ENCODE measurements at places on chromosomes 2 and 18.
A peak's percentile ranks its signal among the peaks of the same experiment; 100 is the strongest.

- peak; percentile 52 for DNase-seq
Observed at GRCh38 chr2:23380562-23381065, 4.4 kb upstream of the KLHL29 start.

- DNase-seq: no peak
Observed at GRCh38 chr2:234885118-234885517, 66.7 kb upstream of the SH3BP4 start.

DNA sequence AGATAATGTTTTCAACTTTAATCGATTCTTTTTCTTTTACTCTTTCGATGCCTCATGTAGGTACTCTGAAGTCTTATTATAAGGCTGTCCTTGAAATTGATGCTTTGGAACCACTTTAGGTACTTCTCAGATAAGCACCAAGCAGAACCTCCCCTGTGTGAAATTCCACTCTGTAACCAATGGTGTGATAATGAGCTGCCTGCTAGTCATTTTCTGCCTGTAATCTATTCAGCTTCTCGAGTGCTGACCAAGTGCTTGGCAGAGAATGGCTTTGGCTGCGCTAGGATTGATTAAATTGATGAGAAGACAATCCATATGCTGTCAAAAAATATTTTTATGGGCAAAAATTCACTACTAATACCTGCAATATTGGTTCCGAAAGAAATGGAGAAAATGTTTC lies 132.1 kb upstream of the STON1 start:
- peak; percentile 26 for DNase-seq

DNA sequence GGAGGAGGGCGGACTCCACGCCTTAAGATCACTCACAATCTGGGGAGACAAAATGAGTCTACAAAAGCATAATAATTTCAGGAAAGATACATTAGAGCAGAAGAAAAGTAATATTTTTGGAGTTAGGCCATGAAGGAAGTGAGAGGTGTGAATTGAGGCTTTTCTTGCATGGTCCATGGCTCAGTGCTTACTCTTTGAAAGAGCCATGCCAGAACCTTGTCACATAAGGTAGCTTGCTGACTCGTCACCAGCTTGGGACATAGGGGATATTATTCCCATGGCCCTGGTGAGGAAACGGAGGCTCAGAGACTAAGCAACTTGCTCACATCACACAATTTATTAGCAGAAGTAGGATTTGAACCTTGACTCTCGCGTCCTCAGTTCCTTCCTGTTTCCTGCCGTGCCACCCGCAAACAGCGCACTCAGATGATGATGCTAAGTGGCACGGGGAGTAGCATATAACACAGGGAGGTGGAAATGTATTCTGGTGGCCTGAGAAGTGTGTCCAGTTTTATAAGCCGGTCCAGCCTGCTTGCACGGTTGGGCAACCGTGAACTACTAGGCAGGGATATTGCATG lies 312.2 kb upstream of the EPAS1 start:
- no peak for DNase-seq

- no peak for DNase-seq
Observed at GRCh38 chr2:124668161-124668560, 643.1 kb downstream of the CNTNAP5 start.

DNA sequence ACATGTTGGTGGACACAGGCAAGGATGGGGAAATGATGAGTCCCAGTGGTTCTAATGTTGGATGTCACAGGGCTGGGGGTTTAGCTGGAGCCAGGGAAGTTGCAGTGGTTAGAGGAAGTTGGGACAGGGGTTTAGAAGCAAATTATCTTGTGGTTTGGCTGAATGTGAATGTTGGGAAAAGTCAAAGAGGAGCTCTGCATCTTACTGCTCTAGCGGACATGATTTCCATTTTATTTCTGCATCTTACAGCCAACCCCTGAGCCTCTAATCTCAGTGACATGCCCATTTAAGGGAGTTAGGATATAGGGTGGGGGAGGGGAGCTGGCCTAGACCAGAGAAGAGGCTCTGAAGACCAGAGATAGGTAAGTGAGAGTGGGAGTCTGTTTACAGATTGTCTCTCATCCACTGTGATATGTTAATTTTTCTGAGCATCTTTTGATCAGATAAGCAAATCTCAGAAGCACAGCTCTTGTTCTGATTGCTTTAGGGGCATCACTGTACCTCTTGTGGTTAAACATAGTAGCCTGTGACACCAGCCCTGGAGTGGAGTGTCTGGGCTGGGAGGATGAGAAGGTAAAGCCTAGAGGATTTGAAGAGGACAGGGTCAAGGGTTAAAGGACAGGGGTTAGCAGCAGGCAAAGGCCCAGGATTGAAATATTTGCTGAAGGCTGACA lies 43.6 kb downstream of the SETBP1 start:
- DNase-seq: no peak

- no peak for DNase-seq
Observed at GRCh38 chr2:1987379-1987778, 243.1 kb upstream of the PXDN start.

- no peak for DNase-seq
Observed at GRCh38 chr2:9712263-9712662, 81.5 kb upstream of the YWHAQ start.

- DNase-seq: peak; percentile 75
Observed at GRCh38 chr2:714005-714741, 37.0 kb upstream of the TMEM18 start.
